ENCODE measurements at places on chromosomes 5 and 9. TPM values are rescaled to one million over a fixed set of nuclear protein-coding genes. Genes with fewer than 3 reads are reported as not detected.
A peak's percentile ranks its signal among the peaks of the same experiment; 100 is the strongest.

The UBAP1 gene
- 29.8 TPM for total RNA-seq

DNA sequence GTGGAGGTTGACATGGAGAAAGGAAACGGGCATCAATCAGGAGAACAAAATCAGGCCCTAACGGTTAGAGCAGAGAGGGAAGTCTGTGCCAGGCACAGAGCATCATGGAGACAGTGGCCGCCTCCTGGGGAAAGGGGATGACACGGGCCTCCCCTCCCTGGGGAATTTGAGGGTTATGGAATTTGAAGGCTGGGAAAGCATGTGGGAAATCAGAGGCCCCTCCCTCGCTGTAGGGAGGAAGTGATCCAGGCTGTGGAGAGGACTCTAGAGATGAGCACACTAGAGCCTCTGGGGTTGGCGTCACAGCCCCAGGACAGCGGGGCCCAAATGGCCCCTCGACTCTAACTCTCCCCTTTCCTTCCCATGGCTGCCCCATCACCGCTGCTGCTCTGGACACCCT, 36.7 kb downstream of the PROP1 start:
- DNase-seq = no peak

GRCh38 chr9:110135846-110136245, 72.1 kb downstream of the C9orf152 start:
- DNase-seq = no peak

DNA sequence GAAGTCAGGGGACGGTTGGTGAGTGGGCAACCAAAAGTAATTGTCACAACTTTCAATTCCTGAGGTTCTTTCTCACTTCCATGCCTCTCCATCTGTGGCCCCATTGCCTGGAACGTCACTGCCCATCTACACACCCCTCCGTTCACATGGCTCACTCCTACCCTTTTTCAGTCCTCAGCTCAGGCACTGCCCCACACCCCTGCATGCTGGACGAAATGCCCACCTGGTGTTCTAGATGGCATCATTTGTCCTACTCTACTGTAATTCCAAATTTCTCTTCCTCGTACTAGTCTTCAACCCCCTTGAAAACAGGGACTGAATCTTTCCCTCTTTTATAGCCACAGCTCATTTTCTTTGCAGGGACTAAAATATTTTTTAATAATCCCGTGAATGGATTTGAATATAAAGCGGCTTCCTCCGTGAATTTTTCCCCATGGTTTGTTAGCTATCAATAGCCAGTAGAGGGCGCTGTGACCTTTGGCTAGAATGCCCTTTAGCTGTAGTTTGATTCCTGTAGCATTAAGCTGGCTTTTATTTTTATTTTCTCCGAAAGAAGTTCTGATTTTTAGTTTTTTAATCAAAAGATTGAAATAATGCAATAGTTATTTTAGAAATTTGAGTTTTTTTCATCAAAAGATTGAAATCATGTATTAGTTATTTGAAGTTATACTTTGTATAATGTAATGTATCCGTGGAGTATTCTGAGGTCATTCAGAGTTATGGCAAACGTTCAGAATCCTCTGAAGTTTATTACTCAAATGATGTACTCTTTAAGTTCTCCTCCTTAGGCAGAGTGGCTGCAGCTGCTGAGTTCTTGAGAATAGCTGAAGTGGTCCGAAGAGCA, 232.1 kb downstream of the SH3GL2 start:
- DNase-seq = peak; percentile 64

The NSD1 gene
- 64.8 TPM for total RNA-seq

The SLC34A1 gene
- 0.43 TPM for total RNA-seq

- DNase-seq = no peak
Measured at GRCh38 chr5:126490167-126490940, 67.1 kb downstream of the GRAMD2B start.

GRCh38 chr9:131927091-131927490, 152.6 kb downstream of the MED27 start:
- no peak for DNase-seq
